Heart left ventricle (tissue), 16 donors: ENCODE measurements at places on chromosomes 7 and 10.
A peak's percentile ranks its signal among the peaks of the same experiment; 100 is the strongest.

DNA sequence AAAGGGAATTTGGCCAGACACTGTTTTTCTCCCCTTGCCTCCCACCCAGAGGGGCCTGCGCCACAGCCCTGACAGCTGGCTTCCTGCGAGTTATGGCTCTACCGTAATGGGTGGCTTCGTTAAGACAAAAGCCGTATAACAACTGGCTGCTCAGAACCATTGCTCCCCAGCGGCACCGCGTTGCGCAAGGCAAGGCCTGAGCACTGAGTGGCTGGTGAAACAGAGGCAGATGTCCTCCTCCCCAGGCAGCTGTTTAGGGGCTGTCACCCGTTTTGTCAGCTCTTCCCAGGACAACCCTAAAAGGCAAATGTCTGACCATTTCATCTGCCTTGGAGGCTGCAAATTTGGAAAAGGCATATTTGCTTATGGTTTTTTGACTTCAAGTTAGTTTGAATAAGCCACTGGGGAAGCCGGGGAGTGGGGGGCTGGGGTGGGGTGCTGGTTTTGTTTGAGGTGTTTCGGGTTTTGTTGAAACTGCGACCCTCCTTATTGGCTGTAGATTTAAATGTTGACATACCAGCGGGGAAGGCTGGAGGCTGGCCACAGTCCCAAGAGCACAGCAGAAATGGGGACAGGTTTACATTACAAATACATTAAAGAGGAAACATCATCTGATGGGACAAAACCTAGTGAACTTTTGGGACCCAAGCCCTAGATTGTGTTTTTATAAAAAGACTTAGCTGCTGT is 681 bp upstream of the SPOCK2 start:
- DNase-seq = no peak

DNA sequence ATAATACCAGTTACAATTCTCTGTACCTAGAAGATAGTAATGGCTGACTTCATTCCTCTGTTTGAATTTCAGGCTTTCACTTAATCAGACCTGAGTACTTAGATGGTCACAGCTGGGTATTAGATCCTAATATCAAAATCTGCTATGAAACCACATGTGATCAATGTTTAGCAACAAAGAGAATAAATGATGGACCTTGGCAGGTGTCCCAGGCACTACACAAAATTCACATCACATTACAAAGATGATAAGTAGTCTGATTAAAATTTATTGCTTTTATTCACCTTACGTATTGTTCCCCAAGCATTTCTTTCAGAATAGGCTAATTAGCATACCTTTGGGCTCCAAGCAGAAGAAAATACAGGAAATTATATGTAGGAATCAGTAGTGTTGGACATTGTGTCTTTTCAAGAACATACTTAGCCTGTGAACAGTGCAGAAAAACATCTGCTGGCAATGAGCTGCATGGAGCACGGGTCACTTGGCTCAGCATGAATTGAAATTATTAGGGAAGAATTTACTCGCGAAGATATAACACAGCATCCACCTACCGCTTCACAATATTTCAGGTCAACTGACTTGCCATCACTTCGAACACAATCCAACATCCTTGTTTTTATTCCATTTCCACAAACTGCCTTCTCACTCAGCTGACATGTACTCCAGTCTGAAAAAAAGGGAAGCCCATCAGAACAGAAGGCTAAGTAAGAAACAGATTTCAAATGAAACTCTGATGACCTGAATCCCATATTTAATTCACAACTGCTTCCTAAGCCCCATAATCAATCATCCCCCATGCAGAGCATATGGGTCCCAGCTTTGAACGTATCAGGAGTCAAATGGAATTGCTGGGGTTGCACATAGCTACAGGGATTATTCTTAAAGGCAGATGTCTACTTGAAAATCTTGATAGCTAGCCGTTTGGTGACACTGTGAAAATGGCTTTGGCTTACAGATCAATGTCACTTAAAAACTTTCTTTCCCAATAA is 421.0 kb downstream of the THSD7A start:
- no peak for DNase-seq

DNA sequence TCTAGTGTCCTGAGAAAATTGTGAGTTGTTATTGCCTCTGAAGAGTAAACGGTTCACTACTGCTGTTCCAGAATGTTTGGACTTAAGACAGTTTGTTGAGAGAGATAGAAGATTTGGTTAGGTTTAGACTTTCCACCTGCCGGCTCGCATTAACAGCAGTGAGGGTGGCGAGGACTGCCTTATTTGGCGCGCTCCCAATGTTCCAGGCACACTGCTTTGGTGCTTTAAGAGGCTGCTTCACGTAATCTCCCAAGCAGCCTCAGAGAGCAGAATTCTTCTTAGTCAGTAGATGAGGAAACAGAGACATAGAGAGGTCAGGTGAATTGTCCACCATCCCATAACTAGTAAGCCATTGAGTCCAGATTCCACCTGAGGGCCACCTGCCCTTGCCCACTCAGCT is 41.1 kb downstream of the GLRX3 start:
- peak; percentile 54 for DNase-seq

DNA sequence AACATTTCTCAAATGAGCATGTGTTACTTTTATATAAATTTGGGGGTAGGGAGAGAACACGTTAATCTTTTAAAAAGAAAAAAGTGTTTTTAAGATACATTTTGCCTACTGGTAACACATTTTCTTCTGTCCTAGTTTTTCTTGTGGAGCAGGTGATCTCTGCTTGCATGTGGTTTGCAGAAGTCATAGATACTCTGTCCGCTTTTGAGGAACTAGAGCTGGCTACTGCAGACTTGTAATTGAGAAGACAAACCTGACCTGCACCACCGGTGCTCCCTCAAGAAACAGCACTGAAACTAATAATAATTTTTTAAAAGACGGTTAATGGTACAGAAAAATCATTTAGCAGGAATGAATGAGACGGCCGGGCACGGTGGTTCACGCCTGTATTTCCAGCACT is 243.1 kb downstream of the KIAA1217 start:
- no peak for DNase-seq

- DNase-seq = no peak
These were observed 36.1 kb upstream of the CCNY start for GRCh38 chr10:35300063-35300699.

GRCh38 chr10:12780634-12781601 is 220.6 kb downstream of the CCDC3 start:
- DNase-seq = no peak

DNA sequence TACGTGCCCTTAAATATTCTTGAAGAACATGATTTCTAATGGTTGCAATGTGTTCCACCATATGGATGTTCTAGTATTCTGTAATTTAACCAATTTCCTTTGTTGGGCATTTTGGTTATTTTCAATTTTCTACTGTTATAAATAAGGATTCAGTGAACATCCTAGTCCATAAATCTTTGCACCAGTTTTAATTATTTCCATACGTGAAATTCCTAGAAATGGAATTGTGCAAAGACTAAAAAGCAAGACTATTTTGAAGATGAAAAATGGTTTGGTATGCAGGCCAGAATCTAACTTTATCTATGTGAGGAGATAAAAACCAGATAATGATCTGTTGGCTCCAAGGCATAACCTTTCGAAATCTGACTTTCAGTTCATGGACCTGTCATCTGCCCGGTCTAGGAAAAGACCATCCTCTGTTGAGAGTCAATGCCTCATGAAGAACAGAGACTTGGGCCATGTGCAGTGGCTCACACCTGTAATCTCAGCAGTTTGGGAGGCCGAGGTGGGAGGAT is 633.2 kb upstream of the NRP1 start:
- DNase-seq = no peak

DNA sequence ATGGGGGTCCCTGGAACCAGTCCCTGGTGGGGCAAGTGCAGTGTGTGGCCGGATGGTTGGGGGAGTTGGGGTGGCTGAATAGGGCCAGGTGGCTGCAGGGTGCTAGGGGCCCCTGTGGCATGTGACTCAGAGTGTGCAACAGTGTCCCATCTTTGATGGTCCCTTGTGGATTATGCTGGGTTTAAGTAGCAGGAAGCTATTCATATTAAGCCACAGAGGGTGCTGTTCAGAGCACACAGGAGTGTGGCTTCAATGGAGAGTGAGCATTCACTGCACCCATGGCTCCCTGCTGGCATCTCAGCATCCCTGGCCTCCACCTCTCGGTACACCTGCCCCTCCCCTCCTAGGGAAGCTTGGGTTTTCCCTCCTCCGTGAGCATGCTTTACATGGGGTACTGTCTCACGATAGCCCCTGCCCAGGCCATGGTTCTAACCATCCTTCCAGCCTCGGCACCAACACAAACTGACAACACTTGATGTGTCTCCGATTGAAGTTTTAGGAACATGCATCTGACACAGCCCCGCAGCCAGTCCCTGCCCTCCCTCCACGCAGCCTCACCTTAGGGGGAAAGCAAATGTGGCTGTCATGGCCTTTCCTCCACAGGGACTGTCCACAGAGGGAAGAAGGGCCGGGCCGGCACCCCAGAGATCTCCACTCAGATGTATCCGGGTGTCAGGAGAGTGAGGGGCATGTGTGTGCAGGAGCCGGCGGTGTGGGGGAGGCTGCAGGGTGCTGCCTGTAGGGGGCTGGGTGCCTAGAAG is 30.4 kb upstream of the PPIF start:
- peak; percentile 60 for DNase-seq

DNA sequence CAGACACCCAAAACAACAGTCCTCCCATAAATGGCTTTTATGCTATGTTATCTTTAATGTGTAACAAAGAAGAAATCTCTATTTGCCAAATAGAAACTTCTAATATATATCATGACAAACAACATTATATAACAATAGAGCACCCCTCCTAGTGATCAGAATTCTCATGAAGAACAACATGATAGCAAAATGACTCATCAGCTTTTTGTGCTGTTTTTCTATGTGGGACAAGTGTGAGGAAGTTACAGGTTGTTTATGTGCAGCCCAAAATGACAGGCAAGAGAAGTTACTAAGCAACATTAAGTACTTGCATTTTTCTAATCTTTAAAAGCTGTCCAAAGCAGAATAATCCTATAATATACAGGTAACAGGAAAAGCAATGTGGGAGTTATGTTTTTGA is 7.7 kb downstream of the DGKB start:
- DNase-seq = no peak

DNA sequence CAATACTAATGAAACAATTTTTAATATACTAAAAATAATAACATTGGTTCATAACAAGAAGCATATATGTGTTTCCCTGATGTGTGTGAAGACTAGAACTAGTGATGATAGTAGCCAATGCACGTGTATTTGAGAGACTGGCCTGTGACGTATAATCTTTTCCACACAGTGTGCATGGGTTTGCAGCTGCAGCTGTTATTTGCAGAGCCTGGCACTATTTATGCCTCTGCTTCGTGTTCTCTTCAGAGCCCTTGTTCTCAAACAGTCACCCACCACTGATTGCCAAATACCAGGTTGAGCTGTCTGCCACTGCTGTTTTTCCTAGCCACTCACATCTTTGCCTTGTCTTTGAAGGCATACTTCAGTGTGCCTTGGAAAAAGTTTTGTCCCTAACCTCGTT is 531.7 kb downstream of the ETV1 start:
- DNase-seq = no peak

- no peak for DNase-seq
These were observed 236.6 kb downstream of the PTPRN2 start for GRCh38 chr7:158351051-158351450.

DNA sequence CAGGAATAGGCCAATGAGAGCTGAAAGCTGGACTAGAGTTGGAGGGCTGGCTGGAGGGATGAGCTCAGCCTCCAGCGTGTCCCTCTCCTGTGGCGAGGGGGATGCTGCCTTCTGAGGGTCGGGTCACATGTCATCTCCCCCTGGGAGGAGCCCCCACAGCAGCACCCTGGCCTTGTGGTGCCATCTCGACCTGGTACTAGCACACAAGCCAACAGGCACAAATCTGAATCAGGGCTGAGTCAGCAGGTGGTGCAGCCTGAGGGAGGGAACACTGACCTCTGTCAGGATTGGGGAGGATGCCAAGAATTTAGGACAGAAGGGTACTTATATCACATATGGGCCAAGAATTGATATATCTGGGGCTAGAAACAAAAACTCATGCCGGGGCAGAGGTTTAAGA is 280.4 kb downstream of the CELF2 start:
- no peak for DNase-seq

GRCh38 chr10:60717852-60718251 is 60.4 kb upstream of the CDK1 start:
- DNase-seq = no peak

- DNase-seq = no peak
These were observed 51.6 kb upstream of the ARL4A start for GRCh38 chr7:12635830-12636229.

DNA sequence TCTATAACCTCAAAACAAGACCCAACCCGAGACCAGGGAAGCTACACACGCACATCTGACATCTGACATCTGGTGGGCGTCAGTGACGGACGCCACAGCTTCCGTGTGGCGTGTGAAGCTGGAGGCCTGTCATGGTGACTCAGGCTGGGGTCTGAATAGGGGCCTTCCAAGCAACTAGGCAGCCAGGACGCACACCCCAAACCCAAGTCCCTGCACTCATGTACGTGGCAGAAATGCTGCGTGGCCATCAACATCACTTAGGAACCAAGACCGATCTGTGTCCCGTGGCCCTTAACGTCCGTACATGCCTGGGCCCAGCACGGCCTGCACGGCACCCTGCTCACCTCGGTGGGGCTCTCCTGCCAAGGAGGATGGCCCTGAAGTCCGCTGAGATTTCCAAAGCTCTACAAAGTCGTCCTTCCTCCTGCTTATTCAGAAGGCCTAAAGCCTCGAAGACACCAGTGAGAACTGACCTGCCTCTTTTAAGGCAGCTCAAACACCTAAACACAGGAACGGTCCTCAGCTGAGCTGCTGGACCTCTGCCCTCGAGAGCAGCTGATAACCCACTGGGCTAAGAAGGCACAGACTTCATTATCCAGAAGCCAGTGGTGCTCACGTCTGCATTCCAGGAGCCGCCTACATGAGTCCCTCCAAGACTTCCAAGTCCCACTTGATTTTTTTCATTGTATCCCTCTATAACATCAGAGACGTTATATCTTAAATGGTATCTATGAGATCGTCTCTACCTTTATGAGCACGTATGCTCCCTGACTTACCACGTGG is 82.5 kb downstream of the DIP2C start:
- DNase-seq = no peak
